ENCODE measurements at places on chromosomes 16 and 17.

GRCh38 chr16:85563515-85564276 lies 49.4 kb upstream of the GSE1 start:
- peak; percentile 61 for DNase-seq

- DNase-seq: no peak
Observed at GRCh38 chr16:67975321-67976105, 4.8 kb downstream of the DPEP3 start.

GRCh38 chr16:85568519-85568918 lies 44.6 kb upstream of the GSE1 start:
- no peak for DNase-seq

GRCh38 chr16:75062135-75062975 lies 54.2 kb downstream of the LDHD start:
- no peak for DNase-seq

DNA sequence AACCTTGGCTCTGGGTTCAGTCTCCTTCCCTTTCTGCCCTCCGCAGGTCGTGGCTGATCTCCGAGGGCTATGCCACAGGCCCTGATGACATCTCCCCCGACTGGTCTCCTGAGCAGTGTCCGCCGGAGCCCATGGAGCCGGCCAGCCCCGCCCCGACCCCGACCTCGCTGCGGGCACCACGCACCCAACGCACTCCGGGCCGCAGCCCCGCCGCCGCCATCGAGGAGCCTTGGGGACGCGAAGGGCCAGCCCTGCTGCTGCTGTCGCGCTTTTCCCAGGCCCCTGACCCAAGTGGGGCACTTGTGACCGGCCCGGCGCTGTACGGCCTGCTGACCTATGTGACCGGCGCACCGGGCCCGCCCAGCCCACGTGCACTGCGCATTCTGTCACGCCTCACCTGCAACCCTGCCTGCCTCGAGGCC lies 5.1 kb downstream of the ARMC5 start:
- DNase-seq: no peak

DNA sequence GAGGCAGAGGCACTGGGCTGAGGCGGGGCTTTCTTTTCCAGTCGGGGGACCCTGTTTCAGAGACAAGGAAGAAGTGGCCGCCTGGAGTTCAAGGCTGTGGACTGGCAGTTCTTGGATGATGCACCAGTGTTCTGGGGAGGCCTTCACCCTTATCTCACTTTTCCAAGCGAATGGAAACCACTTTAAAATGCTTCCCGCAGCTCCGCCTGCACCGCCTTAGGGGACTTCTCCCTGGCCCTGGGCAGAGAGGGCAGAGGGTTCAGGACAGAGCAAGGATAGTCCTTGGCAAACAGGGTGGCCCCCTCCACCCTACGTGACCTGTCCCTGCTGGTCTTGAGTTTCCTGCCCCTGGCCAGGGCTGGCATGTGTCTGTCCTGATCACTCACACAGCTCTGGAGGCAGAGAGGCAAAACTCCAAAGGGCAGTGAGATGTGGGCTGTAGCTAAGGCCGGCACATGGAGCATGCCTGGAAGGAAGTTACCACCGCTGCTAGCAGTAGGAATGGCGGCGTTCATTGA lies 20.6 kb downstream of the RTN4RL1 start:
- no peak for DNase-seq

DNA sequence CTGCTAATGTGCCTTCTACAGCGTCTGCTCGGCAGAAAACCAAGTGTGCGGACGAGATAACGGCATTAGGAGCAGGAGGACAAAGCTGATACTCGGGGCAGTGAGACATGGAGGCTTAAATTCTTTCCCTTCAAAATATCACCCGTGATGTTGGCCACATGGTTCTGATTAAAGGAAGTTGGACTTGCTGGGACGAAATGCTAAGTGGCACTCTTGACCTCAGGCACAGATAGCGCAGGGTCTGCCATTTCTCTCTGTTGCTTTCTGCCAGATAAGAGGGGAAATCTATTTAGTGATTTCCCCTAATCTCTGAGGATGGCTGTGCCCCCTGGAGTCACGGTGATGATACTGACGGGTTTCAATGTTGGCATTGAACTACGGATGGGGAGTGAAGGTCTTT lies 509.6 kb upstream of the EEF2KMT start:
- no peak for DNase-seq

DNA sequence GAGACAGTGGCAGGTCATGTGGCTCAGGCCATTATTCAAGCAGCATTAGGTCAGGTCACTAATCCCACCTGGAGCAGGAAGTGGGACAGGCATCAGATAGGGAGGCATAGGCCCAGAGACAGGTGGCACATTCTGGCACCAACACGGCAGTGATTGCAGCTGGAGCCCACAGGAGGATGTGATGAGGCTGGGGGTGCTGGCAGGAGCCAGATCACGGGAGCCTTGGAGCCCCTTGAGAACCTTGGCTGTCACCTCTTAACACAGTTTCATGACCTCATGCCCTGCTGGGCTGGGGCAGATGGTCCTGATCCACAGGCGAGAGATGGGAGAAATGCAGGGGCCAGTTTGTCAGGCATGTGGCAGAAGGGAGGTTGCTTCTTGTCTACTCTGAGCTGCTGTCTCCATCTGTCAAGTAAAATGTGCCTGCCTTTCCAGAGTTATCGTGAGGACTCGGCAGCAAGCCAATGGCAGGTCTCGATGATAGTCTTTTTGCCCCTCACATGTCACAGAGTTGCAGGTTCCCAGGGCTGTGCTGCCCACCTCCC lies 109.6 kb downstream of the CLEC16A start:
- no peak for DNase-seq

DNA sequence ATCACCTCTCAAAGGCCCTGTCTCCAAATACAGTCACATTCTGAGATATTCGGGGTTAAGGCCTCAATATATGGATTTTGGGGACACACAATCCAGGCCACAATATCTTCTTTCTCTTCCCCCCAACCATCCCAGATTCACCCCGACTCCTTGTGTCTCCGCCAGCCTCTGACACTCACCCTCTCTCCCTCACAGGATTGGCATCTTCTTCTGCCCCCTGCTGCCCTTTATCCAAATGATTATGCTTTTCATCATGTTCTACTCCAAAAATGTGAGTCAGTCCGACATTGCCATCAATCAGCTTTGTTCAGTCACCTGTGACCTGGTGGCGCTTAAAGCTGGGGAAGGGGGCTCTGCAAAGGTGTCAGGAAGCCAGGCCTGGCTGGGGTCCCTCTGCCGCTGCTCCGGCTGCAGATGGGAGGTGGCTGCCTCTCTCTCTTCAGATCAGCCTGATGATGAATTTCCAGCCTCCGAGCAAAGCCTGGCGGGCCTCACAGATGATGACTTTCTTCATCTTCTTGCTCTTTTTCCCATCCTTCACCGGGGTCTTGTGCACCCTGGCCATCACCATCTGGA lies 35.1 kb downstream of the GDE1 start:
- no peak for DNase-seq

GRCh38 chr16:66598111-66598510 lies 6.4 kb upstream of the CMTM3 start:
- DNase-seq: no peak

GRCh38 chr16:74650966-74651567 lies 15.6 kb downstream of the RFWD3 start:
- DNase-seq: no peak

GRCh38 chr16:67986949-67987348 lies 6.7 kb upstream of the DPEP3 start:
- DNase-seq: no peak

GRCh38 chr17:62163847-62164246 lies 98.8 kb upstream of the MED13 start:
- DNase-seq: no peak

DNA sequence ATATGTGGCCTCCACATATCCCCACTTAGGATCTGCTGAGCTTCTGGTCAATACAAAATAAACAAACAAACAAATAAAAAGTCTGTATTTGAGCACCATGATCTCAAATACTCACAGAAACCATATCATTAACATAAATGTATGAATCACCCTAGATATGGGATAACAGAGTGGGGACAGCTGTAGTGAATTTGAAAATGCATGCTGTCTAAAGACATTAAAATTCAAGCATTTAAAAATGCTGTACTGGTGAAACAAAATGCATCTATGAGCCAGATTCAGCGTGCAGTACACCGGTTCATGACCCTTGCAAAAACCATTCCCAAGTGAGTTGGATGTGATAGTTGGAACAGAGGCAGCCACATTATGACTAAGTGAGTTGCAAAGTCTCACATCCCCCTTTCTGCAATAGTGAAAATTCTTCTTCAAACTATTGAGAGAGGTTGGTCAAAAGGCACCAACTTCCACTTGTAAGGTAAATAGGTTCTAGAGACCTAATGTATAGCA lies 12.3 kb downstream of the GRIN2A start:
- peak; percentile 28 for DNase-seq

- no peak for DNase-seq
Observed at GRCh38 chr17:67656494-67657203, 61.1 kb upstream of the NOL11 start.

GRCh38 chr17:12407495-12408252 lies 258.0 kb upstream of the MYOCD start:
- DNase-seq: no peak

DNA sequence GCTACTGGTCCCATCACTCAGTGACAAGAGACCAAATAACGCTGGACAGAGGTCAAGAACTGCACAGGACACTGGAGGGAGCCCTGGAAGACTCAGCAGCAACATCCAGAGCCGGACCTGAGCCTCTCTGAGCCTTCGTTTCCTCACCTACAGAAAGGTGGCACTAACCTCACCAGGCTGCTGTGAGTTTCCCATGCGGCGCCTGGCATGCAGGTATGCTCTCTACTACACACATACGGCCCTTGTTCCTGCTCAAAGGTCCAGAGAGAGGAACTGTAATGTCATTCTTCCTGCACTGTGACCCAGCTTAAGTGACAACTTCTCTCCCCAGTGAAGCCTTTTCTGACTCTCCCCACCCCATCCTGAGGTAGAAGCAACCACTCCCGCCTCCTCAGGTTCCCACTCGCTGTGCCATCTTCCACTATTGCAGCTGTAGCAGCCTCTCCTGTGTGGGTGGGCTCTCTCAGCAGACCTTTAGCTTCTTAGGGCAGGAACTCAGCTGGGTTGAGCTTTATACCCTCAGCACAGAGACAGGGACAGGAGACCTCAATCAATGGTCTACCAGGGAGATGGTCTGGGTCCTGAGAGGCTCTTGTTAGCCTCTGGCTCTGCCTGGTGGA lies 43.9 kb upstream of the SREBF1 start:
- DNase-seq: no peak

DNA sequence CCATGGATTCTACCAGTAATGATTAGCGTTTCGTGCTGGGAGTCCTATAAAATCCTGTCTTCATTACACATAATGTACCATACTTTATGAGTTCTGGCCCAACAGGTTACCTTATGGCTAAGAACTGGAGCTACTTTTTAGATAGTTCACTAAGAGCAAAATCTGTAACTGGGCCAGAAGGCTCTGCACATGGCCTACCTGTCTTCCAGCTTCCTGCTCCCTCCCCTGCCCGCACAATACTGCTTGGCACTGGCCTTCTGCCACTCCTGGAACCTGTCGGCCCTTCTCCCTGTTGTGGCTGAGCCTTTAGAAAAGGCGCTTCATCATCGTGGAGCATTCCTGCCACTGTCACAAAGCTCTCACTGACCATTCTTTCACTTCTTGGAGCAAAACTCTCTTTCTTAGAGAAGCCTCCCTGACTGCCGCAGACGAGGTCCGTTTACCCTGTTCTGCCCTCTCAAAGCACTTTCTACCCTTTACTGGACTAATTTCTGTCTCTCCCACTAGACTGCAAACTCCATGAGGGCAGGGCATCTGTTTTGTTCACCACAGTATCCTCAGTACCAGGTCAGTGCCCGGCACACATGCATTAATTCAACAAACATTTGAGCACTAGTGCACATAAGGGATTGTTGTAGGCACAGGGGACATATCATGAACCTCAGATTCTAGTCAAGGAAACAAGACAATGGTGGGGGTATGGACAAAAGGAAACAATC lies 116.5 kb downstream of the PARN start:
- no peak for DNase-seq

DNA sequence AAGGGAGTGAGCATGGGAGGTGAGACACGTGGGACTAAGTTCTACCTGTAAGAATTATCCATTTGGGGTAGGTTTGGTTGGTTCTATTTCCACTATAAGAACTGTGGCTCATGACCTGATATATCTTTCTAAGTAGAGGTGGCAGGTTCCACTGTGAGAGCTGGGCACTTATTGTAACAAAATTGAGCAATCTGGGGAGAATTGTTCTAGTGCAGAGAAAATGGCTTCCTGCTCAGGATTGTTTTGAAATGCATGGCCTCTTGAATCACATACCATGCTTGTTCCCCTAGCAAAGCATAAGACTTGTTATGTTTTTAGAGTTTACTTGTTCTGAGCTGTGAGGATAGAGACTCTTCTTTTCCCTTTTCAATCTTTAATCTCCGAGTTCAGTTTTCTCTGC lies 125.9 kb downstream of the MAP2K6 start:
- no peak for DNase-seq

- DNase-seq: no peak
Observed at GRCh38 chr17:33125552-33125950, 133.9 kb downstream of the SPACA3 start.

- no peak for DNase-seq
Observed at GRCh38 chr17:14202388-14203166, 34.1 kb downstream of the CDRT15 start.

GRCh38 chr17:41654678-41655607 lies 30.6 kb upstream of the KRT17 start:
- DNase-seq: no peak

GRCh38 chr17:78969865-78970264 lies 9.9 kb downstream of the LGALS3BP start:
- DNase-seq: no peak

GRCh38 chr16:56861092-56861610 lies 3.9 kb upstream of the SLC12A3 start:
- peak; percentile 61 for DNase-seq

- peak; percentile 2 for DNase-seq
Observed at GRCh38 chr16:47519037-47519436, 57.9 kb downstream of the PHKB start.

Data from EL (cell line).